ENCODE measurements at places on chromosomes 4 and X.

DNA sequence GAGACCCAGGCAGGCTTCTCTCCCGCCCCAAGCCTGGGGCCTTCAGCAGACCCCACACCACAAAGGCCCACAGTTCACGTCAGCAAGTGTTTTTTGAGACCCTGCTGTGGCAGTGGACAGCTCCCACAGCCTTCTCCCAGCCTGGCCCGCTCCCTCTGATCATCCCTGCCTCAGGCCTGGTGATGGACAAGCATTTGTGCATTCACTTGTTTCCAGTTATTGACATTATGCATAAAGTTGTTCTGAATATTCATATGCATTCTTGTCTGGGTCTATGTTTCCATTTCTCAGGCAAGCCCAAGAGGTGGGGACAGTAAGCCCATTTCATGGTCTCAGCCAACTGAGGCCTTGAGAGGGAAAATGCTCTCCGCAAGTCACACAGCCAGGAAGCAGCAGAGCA, 14.7 kb downstream of the TRO start:
- no peak for DNase-seq

GRCh38 chr4:173684223-173684622, 154.2 kb upstream of the HAND2 start:
- no peak for DNase-seq

GRCh38 chrX:11105080-11105479, 6.1 kb upstream of the HCCS start:
- DNase-seq: no peak

DNA sequence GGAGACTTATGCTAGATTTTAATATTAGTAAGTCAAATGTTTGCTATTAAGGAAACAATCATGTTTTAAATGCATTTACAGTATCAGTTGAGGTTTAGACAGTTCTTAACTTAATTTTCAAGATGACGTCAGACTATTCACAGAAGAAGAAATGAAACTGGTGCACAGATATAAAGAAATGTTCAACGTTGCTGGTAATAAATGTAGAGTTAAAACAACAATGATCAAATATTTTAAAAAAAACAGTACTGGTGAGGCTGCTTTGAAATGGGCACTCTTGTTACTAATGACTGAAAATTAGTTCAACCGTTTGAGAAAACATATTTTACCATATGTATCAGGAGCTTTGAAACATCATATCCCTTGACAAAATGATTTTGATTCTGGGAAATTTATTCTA, 44.2 kb downstream of the ABHD18 start:
- no peak for DNase-seq

DNA sequence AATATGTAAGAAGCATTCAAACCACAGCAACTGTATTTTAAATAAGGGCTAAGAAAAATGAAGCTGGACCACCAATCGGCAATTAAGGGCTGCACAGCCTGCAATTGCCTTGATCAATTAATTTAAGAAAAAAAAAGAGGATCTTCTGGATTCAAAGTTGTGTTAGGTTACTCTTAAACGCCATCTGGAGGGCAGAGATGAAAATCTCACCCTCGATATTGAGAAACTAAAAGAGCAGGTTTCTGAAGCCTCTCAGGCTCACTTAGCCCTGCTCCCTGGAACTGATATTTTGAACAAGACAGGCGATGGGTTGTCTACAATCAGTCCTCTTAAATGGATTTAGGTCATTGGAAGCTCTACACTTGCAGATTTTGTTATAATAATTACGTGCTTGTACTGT, 579.4 kb downstream of the GRXCR1 start:
- DNase-seq: no peak

GRCh38 chr4:109861271-109861670, 13.4 kb downstream of the LRIT3 start:
- no peak for DNase-seq

- DNase-seq: no peak
These were observed 1.5 kb upstream of the TRIML2 start for GRCh38 chr4:188110741-188111471.

GRCh38 chrX:138287205-138287877, 424.2 kb downstream of the FGF13 start:
- no peak for DNase-seq

DNA sequence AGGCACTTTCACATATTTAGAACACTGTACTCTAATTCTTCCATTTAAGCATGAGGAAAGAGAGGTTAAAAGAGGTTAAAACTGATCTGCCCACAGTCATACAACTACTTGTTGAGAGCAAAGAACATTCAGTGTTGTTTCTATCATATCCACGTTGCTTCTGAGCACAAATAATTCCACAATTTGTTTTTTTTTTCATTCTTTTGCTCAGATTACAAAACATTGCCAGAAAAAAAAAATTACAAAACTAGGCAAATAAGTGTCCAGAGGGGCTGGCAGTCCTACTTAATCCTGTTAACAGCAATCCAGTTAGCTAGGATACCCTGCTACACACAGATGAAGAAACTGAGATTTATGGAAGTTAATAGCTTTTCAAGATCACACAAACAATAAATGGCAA, 6.3 kb upstream of the USP53 start:
- DNase-seq: no peak

- no peak for DNase-seq
These were observed 85.1 kb upstream of the PSAPL1 start for GRCh38 chr4:7519638-7520376.

DNA sequence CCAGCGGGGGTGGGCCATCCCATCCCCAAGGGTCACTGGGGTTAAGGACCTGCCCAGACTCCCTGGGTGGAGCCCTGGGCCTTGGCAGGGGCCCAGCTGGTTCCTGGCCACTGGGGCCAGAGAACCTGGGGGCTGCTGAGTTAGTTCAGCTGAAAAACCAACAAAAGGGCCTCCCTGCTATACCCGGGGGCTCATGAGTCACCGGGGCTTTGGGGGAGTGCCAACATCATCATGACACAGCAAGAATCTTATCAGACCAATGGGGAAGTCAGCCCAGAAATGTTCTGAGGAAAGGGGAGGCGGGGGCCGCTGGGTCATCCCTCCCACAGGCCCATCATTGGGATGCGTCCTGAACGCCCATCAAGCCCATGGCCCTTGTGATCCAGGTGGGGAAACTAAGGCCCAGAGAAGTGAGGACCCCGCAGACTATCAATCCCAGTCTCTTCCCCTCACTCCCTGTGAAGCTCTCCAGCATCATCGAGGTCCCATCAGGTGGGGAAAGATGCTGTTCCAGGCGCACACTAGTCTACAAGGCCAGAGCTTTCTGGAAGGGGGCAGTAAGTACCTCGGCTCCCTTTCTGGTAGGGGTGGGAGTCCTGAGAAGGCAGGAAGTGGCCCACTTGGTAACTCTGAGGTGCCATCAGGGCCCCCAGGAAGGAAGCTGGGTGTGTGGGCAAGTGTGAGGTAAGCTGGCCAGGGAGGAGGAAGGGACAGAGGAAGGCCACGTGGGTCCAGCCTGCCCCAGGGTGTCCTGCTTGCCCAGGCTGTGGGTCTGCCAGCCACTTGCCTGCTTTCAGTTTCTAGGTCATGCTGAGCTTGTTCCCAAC, 4.5 kb downstream of the G6PD start:
- peak; percentile 51 for DNase-seq

DNA sequence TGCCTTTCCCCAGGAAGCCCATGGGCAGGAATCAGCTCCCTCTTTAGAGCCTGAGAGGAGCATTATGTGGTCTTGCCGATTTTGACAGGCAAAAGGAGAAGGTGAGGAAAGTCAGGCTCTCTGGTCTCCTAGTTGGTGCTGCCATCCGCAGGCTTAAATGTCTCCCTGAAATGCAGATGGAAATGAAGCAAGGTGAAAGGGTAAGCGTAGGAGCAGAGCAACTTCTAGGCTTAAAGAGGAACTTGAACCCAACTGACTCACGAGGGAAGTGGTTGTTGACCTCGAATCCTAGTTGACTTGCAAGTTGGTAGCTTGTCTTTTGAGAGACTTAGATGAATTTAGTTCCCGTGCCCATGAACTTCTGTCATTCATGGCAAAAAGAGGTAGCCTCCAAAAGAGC, 205.9 kb downstream of the PTTG2 start:
- no peak for DNase-seq

GRCh38 chr4:186761393-186761792, 37.7 kb upstream of the FAT1 start:
- DNase-seq: no peak

DNA sequence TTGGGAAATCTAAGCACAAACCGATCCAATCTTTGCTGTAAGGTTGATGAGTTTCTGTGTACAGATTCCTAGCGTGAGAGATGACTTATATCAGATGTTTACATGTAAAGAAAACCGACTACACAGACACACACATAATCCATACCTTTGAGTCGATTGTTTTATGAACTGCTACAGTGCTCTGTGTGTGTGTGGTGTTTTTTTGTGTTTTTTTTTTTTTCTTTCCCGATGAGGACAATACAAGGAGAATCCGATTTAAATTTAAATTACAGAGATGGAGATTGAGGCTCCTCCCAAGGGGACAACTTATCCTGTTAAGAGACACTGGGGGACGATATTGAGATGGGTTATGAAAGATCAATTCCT, 461 bp upstream of the SLC9A6 start:
- DNase-seq: no peak

DNA sequence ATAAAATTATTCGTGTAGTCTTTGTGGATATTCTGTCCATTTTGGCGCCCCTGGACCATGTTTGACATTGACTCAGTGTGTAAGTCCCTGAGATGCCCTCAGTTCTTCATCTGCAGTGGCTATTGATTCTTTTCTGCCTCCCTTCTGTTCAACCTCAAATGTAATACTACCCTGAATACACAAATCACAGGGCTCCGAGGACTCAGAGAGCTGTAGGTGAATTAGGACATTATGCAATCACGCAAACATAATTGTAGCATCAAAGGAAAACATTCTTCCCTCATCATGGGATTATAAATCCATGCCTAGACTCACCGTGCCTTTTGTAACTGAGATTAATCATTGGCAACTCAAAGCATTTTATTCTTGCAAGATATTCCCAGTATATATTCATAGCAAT, 161.4 kb upstream of the PACRGL start:
- no peak for DNase-seq

DNA sequence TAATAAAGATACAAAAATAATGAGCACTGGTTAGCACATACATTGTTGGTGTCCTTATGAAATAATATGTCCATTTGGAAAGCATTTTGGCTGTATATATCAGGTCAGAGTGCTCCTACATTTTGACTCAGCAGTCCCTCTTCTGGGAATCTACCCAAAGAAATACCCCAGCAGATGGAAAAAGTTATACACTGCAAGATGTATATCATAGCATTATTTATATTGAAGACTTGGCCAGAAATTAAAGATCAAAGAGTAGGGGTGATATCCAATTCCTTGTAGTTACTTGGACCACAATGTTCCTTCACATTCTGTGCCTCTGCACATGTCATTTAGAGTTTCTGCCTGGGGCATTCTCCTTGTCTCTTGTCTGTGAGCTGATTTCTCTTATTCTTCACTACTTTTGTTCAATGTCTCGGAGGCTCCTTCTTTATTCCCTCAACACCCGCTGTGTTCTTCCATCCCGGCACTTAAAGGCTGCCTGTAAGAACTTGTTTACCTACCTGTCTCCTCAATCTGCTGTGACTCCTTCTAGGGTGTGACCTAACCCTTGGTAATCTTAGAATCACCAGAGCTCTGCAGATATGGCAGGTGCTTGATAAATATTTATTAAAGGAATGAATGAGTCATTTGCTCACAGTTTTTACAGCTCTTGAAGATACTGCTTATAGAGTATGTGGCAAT, 3.1 kb upstream of the TSPAN5 start:
- no peak for DNase-seq

DNA sequence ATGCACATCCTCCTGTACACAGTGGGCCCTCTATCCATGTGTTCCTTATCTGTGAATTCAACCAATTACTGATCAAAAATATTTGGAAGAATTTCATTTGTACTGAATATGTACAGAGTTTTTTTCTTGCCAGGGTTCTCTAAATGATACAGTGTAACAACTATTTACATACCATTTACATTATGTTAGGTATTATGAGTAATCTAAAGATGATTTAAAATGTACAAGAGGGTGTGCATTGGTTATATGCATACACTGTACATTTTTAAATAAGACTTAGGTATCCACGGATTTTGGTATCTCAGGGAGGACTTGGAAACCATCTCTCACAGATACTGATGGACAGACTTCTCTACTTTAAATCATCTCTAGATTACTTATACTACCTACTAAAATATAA, 1333.9 kb downstream of the PCDH18 start:
- no peak for DNase-seq

- no peak for DNase-seq
These were observed 41.2 kb downstream of the SH3RF1 start for GRCh38 chr4:169229571-169230028.

DNA sequence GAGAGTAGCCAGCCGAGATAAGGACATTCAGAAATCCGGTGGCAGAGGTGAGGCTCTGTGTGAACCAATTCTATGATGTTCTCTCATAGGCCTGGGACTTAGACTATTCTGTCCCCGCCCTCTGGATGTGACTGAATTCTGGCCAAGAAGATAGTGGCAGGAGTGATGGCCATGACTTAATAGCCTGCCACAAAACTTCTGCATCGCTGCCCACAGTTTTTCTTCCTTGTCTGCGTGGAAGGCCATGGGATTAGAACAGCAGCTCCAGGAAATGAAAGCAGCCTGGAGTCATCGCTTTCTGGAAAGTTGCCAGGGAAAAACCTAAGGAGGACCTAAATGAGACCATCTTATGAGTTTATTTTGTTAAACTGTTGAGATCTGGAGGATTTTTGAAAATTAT, 134.7 kb downstream of the F11 start:
- no peak for DNase-seq

DNA sequence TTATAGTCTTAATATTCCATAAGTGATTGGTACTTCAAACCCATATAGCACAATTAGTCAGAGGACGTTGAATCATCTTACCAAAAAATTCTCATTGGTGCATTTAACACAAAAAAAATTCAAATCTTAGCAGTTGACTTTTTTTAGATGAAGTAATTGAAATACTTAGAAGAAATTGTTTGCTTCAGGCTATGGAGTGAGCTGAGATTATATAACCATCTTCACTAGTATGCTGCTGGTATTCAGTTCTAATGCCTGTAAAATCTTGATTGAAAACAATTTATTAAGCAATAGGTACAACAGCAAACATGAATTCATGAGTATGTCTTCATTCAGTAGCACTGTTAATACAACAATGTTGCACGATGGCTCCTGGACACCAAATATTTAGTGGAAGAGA, 250.0 kb downstream of the GPM6A start:
- DNase-seq: no peak

DNA sequence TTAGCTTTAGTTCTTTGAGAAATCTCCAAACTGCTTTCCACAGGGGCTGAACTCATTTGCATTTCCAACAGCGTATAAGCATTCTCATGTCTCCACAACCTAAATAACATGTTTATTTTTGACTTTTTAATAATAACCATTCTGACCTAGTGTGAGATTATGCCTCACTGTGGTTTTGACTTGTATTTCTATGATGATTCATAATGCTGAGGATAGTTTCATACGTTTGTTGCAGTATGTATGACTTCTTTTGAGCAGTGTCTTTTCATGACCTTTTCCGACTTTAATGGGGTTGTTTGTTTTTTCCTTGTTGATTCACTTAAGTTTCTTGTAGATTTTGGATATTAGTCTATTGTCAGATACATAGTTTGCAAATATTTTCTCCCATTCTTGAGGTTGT, 1833.0 kb upstream of the PCDH10 start:
- DNase-seq: no peak

Measured in natural killer cell (primary cell).